ENCODE measurements at places on chromosomes 4 and X. TPM values are rescaled to one million over a fixed set of nuclear protein-coding genes. Genes with fewer than 3 reads are reported as not detected.

DNA sequence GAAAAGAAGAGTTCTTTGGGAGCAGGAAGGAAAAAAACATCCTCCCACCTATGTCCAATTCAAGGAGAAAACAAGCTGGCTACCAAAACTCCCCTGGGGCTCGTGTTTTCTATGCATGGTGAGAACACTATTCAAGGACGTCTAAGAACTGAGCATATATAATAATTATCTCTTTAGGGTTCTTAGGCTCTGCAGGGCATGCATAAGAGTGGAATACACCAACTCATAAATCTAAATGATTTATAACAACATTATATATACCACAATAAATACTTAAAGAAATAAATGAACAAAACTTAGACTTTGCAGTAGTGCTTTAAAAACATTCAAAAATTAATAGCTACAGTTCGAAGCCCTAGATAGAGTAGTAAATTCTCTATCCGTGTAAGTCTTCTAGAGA, 19.5 kb upstream of the TMEM154 start:
- no peaks in the 10 kb centered on the region for H3K27me3 ChIP-seq
- peaks cover 3% of the 10 kb centered on the region for H3K4me1 ChIP-seq
- H3K4me3 ChIP-seq, result no peak overlapping the region
- no peaks in the 10 kb centered on the region for H3K36me3 ChIP-seq
- peak overlapping the region; percentile 57 for H3K27ac ChIP-seq
- no peak for DNase-seq

DNA sequence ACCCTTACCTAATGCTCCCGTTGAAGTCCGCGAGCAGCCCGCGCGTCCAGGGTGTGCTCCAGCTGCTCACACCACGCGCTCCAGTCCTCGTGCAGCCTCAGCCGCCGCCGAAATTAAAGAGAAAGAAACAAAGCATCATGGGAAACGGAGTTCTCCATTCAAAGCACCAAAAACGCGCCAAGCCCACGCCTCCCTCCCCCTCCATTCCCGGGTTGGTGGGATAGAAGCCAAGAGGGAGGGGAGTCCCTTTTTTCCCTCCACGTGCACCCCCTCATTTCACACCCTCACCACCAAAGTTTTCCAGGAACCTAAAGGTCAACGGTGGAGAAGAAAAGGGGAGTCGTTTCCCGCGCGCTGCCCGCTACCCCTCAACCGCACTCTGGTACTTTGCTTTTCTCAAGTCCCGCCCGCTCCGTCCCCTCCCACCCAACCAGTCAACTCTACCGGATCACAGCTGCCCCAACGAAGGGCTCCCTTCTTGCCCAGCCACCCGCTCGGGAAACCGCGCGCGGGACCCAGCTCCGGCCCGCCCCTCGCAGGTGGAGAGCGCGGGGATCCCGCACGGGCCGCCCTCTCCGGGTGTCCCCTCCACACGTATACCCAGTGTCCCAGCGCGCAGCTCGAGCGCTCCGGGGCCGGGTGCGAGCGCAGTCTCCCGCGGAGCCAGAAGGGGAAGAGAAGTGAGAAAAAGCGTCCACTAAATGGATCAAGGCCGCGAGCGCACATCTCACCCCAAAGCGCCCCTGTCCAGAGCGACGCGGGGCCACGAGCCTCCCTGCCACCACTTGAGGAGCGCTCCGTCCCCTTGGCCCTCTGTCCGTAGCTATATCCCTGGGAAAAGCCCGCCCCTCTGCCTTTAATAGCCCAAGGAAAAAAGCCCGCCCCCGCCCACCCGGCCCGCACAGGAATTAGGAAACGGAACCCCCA, 65.1 kb upstream of the CCDC160 start:
- no peak overlapping the region for H3K27ac ChIP-seq
- H3K27me3 ChIP-seq, result peaks cover 4% of the 10 kb centered on the region
- no peaks in the 10 kb centered on the region for H3K36me3 ChIP-seq

GRCh38 chrX:50871922-50872453, 38.5 kb upstream of the BMP15 start:
- H3K4me3 ChIP-seq, result no peak overlapping the region
- no peaks in the 10 kb centered on the region for H3K4me1 ChIP-seq
- H3K27me3 ChIP-seq, result no peaks in the 10 kb centered on the region
- no peak for DNase-seq
- no peaks in the 10 kb centered on the region for H3K36me3 ChIP-seq

- no peaks in the 10 kb centered on the region for H3K4me1 ChIP-seq
- H3K27ac ChIP-seq, result no peak overlapping the region
- no peak for DNase-seq
Measured at GRCh38 chr4:97911236-97911906, 231.9 kb downstream of the STPG2 start.

- H3K4me3 ChIP-seq, result no peak overlapping the region
- no peaks in the 10 kb centered on the region for H3K36me3 ChIP-seq
- H3K4me1 ChIP-seq, result no peaks in the 10 kb centered on the region
- DNase-seq, result no peak
- no peak overlapping the region for H3K27ac ChIP-seq
Measured at GRCh38 chr4:31998807-31999206, 1278.6 kb downstream of the PCDH7 start.

The DSPP gene
- 0.09 TPM for total RNA-seq

GRCh38 chr4:147960971-147961370, 229.1 kb downstream of the ARHGAP10 start:
- no peak overlapping the region for H3K27ac ChIP-seq
- H3K4me1 ChIP-seq, result no peaks in the 10 kb centered on the region
- no peak overlapping the region for H3K4me3 ChIP-seq
- DNase-seq, result no peak
- H3K27me3 ChIP-seq, result no peaks in the 10 kb centered on the region
- H3K36me3 ChIP-seq, result no peaks in the 10 kb centered on the region

DNA sequence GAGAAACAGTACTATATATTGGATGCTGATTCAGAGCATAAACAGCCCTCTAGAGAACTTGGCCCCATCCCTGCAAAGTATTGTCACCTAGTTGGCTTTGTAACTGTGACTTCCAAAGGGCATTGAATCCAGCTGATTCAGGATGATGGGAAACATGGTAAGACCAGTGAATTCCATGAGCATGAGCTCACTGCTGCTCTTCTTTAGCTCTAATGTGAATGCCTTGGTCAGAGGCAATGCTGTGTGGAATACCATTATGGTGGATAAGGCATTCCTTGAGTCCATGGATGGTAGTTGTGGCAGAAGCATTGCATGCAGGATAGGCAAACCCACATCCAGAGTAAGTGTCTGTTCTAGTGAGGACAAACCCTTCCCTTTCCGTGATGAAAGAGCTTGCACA, 365.6 kb upstream of the EDA2R start:
- no peak for DNase-seq
- H3K4me1 ChIP-seq, result no peaks in the 10 kb centered on the region
- H3K36me3 ChIP-seq, result no peaks in the 10 kb centered on the region

The GIMD1 gene
- not detected for total RNA-seq

All from esophagus squamous epithelium (tissue), 5 donors.